ENCODE measurements at places on chromosomes 12 and 14.

DNA sequence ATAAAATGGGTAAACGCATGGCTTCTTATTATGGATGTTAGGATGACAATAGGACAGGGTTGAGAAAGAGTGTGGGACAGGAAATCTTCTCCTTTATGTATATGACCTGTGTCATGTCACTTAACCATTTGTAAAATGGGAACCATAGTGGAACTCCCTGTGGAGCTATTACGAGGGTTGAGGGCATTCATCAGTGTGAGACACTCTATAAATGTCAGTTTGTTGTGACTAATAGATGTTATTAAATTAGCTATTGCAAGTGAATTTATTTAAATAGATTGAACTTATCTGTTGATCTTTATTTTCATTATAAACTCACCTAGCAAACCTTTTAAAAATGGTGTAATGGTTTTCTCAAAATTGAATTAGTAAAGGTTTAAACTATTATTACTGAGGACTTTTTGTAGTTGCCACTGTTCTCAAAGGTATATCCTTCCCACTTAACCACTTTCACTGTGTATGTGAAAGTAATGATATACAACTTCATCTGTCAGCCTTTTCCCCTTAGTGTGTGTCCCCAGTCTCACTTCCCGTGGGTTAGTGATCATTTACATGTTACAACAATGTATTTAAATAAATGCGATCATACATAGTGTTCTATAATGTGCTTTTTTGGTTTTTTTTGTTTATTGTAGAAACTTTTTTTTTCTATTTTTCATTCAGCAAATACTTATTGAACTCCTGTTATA is 17.1 kb downstream of the HELB start:
- DNase-seq, result no peak

DNA sequence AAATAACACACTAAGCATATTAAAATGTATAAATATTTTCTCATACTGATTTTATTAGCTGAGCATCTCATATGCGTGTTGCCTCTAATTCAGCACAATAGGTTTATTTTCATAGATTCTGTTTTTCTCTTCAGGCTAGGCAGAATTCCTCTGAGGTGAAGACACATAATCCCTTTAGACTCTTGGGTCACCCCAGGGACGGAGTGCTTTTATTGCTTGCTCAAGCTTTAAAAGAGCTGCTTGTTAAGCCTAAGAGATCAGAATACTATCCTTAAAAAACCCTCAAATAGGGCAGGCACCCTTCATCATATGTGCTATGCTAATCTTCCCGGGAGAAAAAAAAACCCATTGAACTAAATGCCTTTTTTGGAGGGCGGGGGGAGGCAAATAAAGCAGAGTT is 390.1 kb downstream of the KCNH5 start:
- no peak for DNase-seq

- DNase-seq, result no peak
Measured at GRCh38 chr14:44652640-44653039, 145.6 kb upstream of the FSCB start.

DNA sequence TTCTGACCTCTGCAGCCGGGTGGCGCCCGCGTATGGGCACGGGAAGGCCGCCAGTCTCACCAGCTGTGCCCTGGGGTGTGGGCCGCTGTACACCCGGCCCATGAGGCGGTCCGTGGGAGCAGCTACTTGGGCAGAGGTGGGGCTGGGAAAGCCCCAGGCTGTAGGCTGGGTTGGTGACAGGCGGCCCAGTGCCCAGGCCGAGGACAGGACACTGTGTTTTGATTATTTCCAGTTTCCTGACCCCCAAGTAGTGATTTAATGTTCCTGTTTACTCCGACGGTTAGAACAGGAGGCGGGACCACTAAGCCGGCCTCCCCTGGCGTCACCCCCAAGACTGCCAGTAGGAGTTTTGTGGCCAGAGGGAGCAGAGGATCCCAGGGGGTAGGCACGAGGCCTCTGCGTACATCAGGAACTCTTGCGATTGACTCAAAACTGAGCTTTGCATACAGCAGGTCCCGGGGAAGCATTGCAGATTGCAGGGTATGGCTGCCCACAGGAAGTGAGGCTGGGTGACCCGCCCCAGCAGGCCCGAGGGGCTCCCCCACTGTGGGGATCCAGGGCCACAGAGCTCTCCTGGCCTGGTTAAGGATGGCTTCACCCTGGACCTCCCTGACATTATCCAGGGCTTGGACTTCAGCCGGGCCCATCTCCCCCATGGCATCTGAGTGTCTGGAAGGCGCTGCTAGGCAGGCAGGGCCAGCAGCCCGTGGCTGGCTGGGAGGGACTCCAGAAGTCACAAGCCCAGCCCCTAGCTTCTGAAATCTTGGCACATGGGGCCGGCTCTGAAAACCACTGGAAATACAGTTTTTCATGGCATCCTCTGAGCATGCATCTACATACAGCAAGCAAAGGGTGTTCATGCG is 42.5 kb upstream of the DIO3 start:
- no peak for DNase-seq

DNA sequence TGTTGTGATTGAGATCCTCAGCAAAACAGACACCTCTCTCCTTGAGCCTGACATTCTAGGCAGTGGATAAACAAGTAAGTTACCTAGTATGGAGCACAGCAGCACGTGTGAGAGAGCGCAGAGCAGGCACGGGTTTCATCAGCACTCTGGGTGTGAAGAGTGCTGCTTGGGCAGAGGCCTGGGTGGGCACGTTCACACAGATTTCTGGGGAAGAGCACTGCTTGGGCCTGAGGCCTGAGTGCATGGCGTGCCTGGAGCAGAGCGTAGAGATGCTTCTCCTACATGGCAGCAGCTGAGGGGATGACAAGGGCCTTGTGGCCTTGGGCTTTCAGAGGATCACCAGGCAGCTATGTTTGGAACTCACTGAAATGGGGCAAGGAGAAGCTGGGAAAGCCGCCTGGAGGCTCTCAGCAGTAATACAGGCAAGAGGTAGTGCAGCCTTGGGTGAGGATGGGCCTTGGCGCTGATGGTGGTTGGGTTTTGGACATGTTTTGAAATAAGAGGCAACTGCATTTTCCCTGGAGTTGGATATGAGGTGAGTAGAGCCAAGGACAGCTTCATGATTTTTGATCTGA is 17.6 kb downstream of the CKB start:
- no peak for DNase-seq

Data from stimulated activated CD4-positive, alpha-beta T cell treated with anti-CD3 and anti-CD28 coated beads, Interleukin-2, amount 100 ng/mL, for 48 hours (primary cell).